ENCODE measurements at places on chromosomes 12 and 14. TPM values are rescaled to one million over a fixed set of nuclear protein-coding genes. Genes with fewer than 3 reads are reported as not detected.

The COCH gene
- total RNA-seq, result 1.6 TPM

The EEF1AKMT3 gene
- total RNA-seq, result 10.4 TPM

The AQP6 gene
- 12.0 TPM for total RNA-seq

The CLEC2A gene
- total RNA-seq, result not detected

The HOXC11 gene
- total RNA-seq, result 1.4 TPM

The STX2 gene
- total RNA-seq, result 20.4 TPM

The PKP2 gene
- total RNA-seq, result 7.6 TPM

The SRP54 gene
- total RNA-seq, result 54.3 TPM

The PNN gene
- 46.2 TPM for total RNA-seq

The KLRC2 gene
- total RNA-seq, result 0.50 TPM

The KRT82 gene
- total RNA-seq, result not detected

The KRT2 gene
- total RNA-seq, result not detected

The SLC24A4 gene
- 0.85 TPM for total RNA-seq

The GPR162 gene
- total RNA-seq, result 5.0 TPM

The SLC17A8 gene
- 0.16 TPM for total RNA-seq

The A2ML1 gene
- total RNA-seq, result not detected

Data from kidney (tissue), 22 donors.